ENCODE measurements at places on chromosomes 6 and 20.

DNA sequence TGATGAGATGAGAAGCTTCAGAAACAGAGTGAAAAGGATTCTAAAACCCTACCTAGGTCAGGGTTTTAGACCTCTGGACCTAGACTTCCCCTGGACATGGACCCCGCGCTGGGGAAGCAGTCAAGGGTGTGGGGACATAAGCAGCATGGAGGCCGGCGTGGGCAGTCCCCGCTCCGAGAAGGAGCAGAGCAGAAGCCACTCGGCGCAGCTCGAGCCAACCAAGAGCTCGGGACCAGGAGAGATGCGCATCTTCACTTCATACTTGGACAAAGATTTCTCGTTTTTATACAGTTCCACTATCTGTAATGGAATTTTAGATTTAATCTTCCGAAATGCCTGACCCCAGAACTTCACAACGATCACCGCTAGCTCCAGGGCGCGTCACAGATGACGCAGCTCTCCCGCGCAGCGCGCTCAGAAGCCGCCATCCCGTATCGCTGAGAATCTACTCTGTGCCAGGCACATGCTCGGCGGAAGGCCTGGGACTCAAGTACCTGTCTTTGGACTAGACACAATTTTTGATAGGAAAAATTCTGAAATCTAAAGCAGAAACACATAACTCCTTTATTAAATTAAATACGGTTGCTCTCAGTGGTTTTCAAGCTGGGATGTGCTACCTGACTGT is 60.3 kb downstream of the WDR27 start:
- no peak for DNase-seq

GRCh38 chr6:53327017-53327395 is 21.7 kb downstream of the ELOVL5 start:
- DNase-seq = no peak

- DNase-seq = no peak
Measured at GRCh38 chr6:33456156-33456555, 1.8 kb downstream of the ZBTB9 start.

DNA sequence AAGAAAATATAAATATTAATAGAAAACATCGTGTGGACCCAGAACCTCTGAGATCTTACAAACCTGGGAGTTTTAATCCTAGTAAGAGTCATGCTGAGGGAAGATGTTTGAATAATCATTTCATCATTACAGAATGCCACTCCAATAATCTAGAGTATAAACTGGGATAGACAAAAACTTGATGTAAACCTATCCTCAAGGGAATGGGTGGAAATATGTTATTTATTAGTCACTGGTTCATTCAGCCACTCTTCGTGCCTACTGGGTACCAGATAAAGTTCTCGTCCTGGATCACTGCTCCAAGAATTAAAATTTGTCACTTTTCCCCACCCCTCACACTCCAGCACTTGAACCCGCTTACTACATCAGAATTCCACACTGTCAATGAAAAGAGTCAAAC is 7.7 kb downstream of the HLA-B start:
- no peak for DNase-seq

GRCh38 chr6:142412241-142412640 is 110.4 kb downstream of the ADGRG6 start:
- DNase-seq = no peak

GRCh38 chr6:162572240-162572639 is 155.3 kb downstream of the PRKN start:
- DNase-seq = no peak

DNA sequence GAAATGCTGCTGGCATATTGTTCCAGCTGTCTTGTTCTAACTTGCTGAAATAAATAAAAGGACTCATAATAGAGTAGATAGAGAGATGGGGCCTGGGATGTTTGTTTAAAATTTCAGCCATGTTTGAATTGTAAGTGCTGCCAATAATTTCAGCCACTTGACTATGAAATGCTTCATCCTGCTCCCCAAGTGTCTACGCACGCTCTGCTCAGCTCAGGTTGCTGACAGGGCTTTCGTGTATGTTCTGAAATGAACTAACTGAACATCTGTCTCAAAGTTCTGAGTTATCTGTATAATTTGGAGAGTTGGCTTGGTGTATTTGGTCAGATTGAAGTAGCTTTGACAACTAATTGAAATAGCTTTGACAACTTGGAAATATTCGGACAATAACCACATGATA is 387.8 kb downstream of the BMP2 start:
- no peak for DNase-seq

GRCh38 chr6:44446626-44447300 is 59.3 kb downstream of the CDC5L start:
- DNase-seq = no peak

DNA sequence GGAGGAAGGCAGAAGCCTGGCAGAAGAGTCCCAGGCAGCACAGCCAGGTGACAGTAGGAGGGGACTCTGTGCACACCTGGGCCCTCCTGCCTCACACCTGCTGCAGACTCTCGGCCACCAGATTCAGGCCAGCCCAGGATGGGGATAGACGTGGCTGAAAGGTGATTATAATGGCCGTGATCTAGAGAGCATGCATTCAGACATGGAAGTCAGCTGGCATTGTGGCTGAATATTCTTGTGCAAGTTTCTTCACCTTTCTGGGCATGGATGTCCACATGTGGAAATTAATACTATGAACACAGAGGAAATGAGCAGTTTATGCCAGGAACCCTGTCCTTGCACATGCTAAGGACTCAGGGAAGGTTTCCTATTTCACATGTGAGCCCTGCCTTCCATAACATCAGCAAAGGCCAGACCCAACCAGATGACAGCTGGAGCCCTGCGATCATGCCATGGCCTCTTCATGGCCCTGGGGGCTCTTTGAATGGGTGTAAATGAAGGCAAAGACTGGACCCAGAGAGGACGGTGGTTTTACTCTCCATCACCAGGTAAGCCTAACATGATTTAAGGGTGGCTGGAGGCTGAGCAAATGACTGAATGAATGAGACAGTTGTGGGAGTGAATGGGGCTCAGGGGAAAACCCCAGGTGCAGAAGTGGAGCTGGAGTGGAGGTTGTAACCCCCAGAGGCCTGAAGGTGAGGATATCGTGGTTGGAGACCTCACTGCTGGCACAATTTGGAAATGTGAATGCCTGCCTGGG is 2.7 kb upstream of the RAET1L start:
- DNase-seq = no peak

DNA sequence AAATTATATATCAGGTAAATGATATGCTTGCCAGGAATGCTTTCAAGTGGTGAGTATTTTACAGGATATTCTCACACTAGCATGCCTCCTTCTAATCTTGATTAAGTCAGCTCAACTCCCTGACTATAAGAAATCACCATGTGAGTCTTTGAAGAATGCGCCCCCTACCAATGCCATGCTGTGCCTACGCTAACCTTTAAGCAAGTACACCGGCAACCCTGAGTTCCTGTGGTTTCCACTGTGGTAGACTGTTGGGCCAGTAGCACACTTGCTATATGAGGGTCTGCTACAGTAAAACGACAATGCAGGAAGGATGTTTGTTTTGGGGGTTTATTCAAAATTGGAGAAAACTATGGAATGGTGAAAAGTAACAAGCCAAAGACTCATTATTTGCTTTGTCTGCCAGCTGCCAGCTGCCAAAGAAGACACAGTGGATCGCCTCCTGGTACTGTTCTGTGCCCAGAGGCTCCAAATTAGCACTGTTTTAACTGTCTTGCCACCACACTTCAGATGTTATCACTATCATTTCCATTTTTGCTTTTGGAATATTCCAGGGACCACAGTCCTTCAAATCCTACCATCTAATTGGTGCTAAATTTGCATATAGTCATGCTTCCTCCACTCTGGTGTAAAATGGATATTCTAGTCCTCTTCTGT is 333.5 kb downstream of the RNGTT start:
- no peak for DNase-seq

Data from T-helper 2 cell (primary cell).